ENCODE measurements at places on chromosomes 7 and 10.

DNA sequence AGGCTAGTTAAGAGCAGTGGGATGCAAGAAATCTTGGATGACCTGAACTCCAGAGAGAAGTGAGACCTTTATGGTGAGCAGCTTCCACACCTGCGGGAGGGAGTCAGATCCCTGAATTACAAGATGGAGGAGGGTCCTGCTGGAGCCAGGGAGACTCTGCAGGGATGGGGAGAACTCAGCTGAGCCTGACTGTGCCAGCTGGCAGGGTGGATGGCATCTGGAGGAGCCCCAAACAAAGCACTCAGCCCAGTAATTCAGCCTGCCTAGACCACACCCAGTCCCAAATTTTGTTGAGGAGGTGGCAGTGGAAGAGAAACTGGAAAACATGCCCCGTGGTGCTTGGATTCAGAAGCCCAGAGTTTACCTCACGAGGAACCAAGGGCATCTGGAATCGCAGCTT is 208.2 kb downstream of the WDR11 start:
- DNase-seq, result no peak

DNA sequence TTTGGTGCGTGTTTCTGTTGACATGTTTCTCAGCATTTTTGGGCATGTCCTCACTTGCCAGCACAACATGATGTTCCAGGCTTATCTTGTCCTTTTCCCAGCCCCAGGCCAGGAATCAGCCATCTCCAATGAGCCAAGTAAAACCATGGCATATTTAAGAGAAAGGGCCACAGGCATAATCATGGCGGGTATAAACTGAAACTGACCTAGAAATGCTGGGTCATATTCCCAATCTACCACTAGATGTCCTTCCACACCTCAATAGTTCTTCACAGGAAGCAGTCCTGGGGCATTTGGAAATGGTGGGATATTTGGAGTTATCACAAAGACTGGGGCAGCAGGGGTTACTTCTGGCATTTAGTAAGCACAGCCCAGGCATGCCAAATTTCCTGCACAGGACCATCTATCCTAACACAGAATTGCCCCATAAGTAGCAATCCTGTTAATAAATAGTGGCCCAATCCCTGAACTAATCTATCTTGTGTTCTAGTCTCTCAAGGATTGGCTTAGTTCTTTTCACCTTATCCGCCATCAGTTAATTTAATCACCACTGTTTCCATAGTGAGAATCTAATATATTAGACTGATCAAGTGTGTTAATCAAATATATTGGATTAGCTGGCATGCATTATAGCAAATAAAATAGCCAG is 101.6 kb downstream of the NPSR1 start:
- no peak for DNase-seq

DNA sequence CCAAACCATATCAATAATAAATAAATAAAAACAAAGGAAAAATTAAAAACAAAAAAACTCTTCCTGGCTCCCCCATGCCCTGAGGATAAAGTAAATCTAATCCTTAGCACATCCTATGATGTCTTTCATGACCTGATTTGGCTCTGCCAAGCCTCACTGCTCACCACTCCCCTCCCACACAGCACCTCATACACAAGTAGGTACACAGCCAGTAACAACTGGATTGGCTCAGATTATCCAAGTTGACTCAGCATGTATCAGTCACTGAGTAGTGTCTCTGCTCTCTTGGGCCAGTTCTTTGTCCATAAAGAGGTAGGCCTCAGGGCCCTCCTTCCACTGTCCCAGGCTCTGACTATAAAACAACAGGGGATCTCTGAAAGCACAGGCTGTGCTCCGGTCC is 99.6 kb downstream of the STRA8 start:
- DNase-seq, result no peak

- DNase-seq, result no peak
Measured at GRCh38 chr10:68096913-68097516, 12.3 kb upstream of the MYPN start.

DNA sequence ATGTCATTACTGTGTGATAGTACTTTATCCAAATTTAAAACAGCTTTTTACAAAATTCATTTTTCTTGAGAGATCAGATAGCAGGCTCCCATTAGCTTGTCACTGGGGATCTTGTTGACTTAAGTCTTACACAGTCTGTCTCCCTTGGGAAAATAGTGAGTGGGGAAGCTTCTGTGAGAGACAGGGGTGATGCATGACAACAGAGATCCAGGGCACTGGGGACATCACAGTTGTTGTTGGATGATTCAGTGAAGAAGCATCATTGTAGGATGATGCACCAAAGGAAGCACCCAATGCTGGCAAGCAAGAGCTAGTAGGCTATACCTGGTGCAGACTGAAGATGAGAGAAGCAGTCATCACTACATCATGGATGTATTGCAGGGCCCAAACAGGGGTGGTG is 284.7 kb downstream of the HDAC9 start:
- DNase-seq, result no peak

- no peak for DNase-seq
Measured at GRCh38 chr7:112080978-112081377, 125.2 kb downstream of the DOCK4 start.

DNA sequence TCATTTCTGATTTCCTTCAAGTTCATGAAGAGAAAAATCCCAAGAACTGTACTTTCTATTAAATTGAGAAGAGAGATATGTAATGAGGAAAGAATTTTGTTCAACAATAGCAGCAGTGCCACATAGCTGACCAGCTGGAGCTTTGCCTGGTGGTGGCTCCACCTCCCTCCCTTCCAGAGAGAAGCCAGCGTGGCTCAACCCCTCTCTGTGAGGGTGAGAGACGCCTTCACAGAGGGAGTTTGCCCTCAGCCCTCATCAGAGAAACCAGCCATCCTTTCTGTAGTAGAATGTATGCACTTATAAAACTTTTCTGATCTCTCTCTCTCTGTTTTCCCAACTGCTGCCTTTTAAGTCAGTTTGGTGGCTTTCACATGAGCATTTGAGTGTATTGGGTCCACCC is 20.5 kb upstream of the COL1A2 start:
- no peak for DNase-seq

DNA sequence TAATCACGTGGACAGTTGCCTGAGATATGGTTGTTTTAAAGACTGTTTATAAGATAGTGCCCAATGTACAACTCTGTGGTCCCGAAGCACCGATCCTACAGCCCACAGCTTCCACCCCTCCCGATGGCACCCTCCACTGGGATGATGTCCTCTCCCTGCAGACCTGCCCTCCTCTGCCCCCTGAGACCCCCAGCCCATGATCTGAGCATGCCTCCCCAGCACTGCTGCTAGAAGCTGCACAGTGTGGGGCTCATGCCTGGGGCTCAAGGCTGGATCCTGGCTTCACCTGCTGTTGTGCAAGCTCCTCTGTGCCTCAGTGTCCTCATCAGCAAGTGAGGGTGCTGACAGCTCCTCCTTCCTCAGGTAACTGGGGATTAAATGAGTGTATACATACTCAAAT is 254.7 kb upstream of the MKI67 start:
- no peak for DNase-seq

GRCh38 chr10:58266003-58266825 is 1.5 kb downstream of the IPMK start:
- peak; percentile 24 for DNase-seq

DNA sequence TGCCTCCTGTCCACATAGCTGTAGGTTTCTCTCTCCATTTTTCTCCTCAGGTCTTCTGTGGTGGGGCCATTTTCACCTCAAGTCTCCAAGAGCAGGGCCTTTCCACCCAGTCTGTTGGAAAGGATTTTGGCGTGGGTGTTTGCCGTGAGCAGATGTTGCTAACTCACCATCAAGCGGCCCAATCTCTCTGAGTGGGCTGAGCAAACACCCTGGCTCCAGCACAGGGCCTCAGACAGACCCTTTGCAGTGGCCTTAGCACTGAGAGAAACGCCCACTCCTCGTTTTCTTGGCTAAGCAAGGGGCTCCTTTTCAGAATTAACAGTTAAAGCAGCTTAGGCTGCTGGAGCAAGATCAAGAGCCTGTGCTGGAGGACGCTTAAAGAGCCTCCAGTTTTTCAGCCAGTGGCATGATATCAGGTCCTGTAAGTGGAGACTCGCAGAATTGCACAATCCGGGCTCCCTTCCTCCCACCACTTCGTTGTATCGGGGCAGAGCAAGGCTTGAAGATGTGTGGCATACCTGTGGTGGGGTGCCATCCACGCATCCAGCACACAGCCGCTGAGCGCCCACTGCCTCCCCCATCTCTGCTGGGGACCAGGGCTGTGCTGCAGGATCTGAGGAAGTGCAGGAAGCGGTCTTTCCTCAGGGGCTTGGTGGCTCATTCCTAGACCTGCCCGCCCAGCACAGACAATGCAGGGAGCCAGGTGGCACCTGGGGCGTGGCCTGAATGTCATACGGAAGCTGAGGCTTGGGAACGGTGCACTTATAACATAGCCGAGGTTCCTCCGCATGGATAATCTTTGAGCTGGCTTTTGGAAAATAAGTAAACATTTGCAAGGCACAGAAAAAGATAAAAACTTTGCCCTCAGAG is 142.7 kb downstream of the ADARB2 start:
- no peak for DNase-seq

GRCh38 chr10:114743521-114744231 is 77.9 kb upstream of the FHIP2A start:
- no peak for DNase-seq

- no peak for DNase-seq
Measured at GRCh38 chr10:5419466-5420094, 7.2 kb downstream of the NET1 start.

- no peak for DNase-seq
Measured at GRCh38 chr10:114084215-114084614, 40.5 kb downstream of the ADRB1 start.

Data from stimulated activated CD4-positive, alpha-beta T cell treated with anti-CD3 and anti-CD28 coated beads, Interleukin-2, amount 100 ng/mL, for 24 hours (primary cell).